Endodermal cell (in vitro differentiated cells): ENCODE measurements at places on chromosomes 16 and 17. TPM values are rescaled to one million over a fixed set of nuclear protein-coding genes. Genes with fewer than 3 reads are reported as not detected.
A peak's percentile ranks its signal among the peaks of the same experiment; 100 is the strongest.

- peaks cover 16% of the 10 kb centered on the region for H3K4me1 ChIP-seq
- no peaks in the 10 kb centered on the region for H3K36me3 ChIP-seq
- no peak overlapping the region for H3K4me3 ChIP-seq
- DNase-seq = no peak
- peaks cover 27% of the 10 kb centered on the region for H3K27me3 ChIP-seq
- no peak overlapping the region for H3K27ac ChIP-seq
These were observed 124.0 kb downstream of the DYNLRB2 start for GRCh38 chr16:80664786-80665185.

TEX14 gene
- total RNA-seq = 0.07 and 0.18 TPM in 2 replicates

- H3K36me3 ChIP-seq = peaks cover 88% of the 10 kb centered on the region
- H3K27ac ChIP-seq = peak overlapping the region; percentile 76
- H3K27me3 ChIP-seq = no peaks in the 10 kb centered on the region
- DNase-seq = peak; percentile 92
- peaks cover 28% of the 10 kb centered on the region for H3K4me1 ChIP-seq
These were observed 7.5 kb downstream of the NFE2L1 start for GRCh38 chr17:48055531-48056245.

GRCh38 chr16:80389338-80389737 is 151.5 kb upstream of the DYNLRB2 start:
- no peak for DNase-seq
- no peak overlapping the region for H3K27ac ChIP-seq
- peaks cover 4% of the 10 kb centered on the region for H3K27me3 ChIP-seq
- H3K4me1 ChIP-seq = no peaks in the 10 kb centered on the region

- no peak overlapping the region for H3K4me3 ChIP-seq
- DNase-seq = no peak
- H3K27me3 ChIP-seq = no peaks in the 10 kb centered on the region
- no peaks in the 10 kb centered on the region for H3K36me3 ChIP-seq
- no peak overlapping the region for H3K27ac ChIP-seq
These were observed 171.2 kb upstream of the XYLT1 start for GRCh38 chr16:17641990-17642389.

PRDM7 gene
- total RNA-seq = not detected in 2 replicates

DNA sequence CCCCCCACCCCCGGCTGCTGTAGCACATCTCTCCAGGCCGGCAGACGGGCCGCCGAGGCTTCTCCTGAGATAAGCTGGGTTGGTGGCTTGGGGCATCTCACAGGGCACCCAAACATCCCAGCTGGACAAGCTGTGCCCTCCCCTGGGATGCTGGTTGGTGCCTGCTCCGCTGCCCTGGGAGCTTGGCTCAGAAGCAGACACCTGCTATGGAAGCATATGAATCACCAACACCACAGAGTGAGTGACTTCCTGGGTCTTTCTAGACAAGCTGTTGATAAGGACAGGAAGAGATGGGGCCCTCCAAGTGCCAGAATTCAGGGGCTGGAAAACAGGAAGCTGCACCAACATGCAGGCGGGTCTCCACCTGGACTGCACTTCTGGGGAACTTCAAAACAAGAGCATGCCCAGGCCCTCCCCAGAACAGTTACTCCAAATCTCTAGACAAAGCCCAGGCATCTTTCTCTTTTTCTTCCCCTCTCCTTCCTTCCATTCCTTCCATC is 13.7 kb downstream of the C16orf95 start:
- H3K4me3 ChIP-seq = no peak overlapping the region
- H3K36me3 ChIP-seq = no peaks in the 10 kb centered on the region
- no peaks in the 10 kb centered on the region for H3K27me3 ChIP-seq
- no peaks in the 10 kb centered on the region for H3K4me1 ChIP-seq
- H3K27ac ChIP-seq = no peak overlapping the region
- DNase-seq = no peak

TOM1L1 gene
- 49.9 and 54.9 TPM in 2 replicates for total RNA-seq

DNA sequence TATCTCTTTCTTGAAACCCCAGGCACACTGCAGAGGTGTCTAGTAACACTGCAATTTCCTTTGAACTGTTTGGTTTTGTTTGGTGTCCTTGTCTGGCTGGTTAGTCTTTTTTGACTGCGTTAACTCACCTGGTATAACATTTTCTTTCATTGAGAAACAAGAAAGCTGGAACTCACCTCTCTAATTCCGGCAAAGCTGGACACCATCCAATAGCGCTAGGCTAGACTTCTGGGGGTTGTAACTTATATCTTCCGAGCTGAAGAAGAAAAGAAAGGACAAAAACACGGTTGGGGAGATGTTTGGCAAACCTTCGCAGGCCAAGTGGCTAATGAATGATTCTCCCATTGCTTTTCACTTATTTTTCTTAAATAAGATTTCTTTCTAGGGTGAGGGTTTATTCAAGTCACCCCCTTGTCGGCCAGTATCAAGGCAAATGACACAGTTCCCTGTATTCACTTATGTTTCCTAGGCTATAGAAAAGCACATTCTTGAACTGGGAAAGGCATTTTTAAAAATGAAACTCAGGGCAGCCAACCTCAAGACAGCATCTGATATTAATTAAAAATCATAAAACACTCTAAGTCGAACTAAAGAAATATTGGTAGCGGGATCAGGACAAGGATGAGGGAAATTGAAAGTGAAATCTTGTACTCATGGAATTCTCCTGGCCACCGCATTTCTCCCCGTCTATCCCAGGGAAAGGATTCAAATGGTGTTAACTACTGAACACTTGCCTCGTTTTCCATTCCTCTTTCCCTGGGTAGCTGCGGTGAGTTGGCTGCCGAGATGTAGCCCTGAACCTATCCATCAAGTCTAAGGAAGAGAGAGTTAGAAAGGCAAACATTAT is 95.9 kb upstream of the ZFHX3 start:
- no peaks in the 10 kb centered on the region for H3K27me3 ChIP-seq
- no peak overlapping the region for H3K27ac ChIP-seq
- no peak for DNase-seq
- H3K4me3 ChIP-seq = no peak overlapping the region

CNGB1 gene
- 0.60 to 1.5 TPM (median 0.73 TPM) in 3 replicates for total RNA-seq

- no peak overlapping the region for H3K4me3 ChIP-seq
- H3K4me1 ChIP-seq = no peaks in the 10 kb centered on the region
- no peak for DNase-seq
- H3K27me3 ChIP-seq = no peaks in the 10 kb centered on the region
These were observed 44.7 kb upstream of the HS3ST3A1 start for GRCh38 chr17:13646411-13646810.

DNA sequence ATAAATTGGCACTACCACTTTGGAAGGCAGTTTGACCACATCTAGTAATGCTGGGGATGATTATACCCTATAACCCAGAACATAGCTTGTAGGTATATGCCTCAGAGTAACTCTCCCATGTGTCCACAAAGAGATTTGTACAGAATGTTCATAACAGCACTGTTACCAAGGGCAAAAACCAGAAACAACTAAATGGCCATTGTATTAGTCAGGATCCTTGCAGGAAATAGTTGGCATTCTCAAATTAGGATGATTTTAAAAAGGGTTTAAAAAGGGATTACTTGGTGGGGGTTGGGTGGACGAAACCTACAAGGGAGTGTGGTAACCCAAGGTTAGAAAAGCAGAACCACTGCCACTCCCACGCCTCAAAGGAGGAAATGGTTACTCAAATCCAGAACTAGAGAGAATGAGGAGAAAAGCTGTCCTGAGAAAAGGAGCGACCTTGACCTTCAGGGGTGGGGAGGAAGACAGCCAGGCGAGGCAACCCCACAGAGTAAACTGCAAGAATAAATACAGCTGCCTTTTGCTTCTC is 2.1 kb downstream of the CPPED1 start:
- DNase-seq = no peak
- no peak overlapping the region for H3K27ac ChIP-seq
- H3K27me3 ChIP-seq = no peaks in the 10 kb centered on the region

CSH1 gene
- not detected in 3 replicates for total RNA-seq

NECAB2 gene
- total RNA-seq = 3.3 to 4.1 TPM (median 3.3 TPM) in 3 replicates

DNA sequence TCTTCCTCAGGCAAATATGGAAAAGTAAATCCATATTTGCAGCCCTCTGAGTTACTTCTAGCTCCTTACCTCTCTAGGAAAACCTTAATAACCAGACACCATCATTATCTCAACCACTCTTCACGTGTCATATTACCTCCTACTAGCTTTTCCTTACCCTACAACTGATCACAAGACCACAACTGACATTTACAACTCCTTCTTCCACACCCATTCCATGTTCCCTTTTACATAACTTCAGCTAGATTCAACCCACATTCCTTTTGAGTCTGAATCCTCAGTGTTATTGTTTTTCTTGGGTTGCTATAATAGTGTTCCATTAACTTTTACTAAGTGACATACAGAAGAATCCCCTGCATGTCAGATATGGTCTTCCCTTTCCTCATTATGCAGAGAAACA is 4.7 kb upstream of the OR1E2 start:
- H3K4me3 ChIP-seq = no peak overlapping the region
- no peak for DNase-seq
- H3K4me1 ChIP-seq = no peaks in the 10 kb centered on the region
- H3K27ac ChIP-seq = no peak overlapping the region
- no peaks in the 10 kb centered on the region for H3K36me3 ChIP-seq

DNA sequence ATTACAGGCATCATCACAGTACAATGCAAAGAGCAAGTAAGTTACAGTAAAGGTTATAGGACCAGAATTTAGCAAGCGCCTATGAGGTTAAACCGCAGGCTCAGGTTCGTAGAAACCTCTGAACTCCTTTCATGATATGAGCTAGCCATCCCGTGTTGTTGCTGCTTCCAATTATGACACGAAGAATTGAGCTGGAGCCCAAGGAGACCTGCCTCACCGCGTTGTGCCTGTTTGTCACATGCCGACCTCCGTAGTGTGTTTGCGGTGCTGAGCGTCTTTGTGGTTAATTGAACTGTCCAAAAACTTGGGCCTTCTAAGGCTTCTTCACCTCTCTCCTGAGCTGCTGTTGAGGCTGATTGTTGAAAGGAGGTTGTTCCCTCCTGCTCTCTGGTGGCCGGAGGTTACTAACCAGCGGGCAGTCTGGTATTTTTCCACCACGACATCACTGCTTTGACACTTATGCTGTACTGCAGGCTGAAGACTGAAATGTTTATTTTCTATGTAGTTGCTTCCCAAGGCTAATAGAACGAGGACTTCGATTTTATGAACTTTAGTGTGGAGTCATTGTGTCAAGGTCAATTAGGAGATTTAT is 67.5 kb downstream of the SEC14L1 start:
- H3K36me3 ChIP-seq = peaks cover 70% of the 10 kb centered on the region
- H3K4me1 ChIP-seq = no peaks in the 10 kb centered on the region
- no peak overlapping the region for H3K27ac ChIP-seq
- no peaks in the 10 kb centered on the region for H3K27me3 ChIP-seq
- H3K4me3 ChIP-seq = no peak overlapping the region

DNA sequence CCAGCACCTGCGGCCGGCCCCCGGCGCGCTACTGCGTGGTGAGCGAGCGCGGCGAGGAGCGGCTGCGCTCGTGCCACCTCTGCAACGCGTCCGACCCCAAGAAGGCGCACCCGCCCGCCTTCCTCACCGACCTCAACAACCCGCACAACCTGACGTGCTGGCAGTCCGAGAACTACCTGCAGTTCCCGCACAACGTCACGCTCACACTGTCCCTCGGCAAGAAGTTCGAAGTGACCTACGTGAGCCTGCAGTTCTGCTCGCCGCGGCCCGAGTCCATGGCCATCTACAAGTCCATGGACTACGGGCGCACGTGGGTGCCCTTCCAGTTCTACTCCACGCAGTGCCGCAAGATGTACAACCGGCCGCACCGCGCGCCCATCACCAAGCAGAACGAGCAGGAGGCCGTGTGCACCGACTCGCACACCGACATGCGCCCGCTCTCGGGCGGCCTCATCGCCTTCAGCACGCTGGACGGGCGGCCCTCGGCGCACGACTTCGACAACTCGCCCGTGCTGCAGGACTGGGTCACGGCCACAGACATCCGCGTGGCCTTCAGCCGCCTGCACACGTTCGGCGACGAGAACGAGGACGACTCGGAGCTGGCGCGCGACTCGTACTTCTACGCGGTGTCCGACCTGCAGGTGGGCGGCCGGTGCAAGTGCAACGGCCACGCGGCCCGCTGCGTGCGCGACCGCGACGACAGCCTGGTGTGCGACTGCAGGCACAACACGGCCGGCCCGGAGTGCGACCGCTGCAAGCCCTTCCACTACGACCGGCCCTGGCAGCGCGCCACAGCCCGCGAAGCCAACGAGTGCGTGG is 1.5 kb downstream of the NTN1 start:
- H3K36me3 ChIP-seq = peaks cover 7% of the 10 kb centered on the region
- peak; percentile 85 for DNase-seq
- no peak overlapping the region for H3K27ac ChIP-seq
- H3K4me3 ChIP-seq = peak overlapping the region; percentile 89

DNA sequence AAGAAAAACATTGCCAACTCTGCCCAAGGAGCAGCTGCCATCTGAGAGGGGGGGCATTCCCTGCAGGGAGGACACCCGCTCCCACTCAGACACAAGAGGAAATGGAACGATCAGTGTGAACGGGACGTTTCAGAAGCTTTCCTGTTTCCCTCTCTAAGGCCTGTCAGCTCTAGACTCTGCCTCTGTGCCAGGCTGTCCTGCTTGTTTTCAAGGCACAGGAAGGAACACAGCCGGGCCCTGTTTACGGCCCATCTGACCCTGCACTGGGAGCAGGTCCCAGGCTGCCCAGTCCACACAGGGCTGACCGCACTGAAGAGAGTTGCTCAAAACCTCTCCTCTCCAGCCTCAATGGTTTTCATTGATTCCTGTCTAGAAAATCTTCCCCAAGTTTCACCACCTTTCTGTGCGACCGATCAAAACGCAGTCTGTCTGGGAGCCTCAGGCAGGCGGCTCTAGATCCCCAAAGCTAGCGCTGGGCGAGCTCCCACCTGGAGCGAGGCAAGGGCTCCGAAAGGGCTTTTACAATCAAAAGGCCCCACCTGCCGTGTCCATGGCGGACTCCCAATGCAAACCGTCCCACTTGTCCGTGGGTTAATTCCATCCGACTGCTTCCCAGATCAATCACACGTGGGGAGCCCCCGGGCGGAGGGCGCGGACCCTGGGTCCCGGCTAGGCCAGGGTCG is 1.5 kb downstream of the PIEZO1 start:
- H3K36me3 ChIP-seq = no peaks in the 10 kb centered on the region
- no peak for DNase-seq
- H3K4me3 ChIP-seq = peak overlapping the region; percentile 80
- H3K27me3 ChIP-seq = no peaks in the 10 kb centered on the region
- H3K27ac ChIP-seq = no peak overlapping the region

- H3K4me1 ChIP-seq = no peaks in the 10 kb centered on the region
- DNase-seq = peak; percentile 95
- H3K27ac ChIP-seq = peak overlapping the region; percentile 84
- H3K27me3 ChIP-seq = no peaks in the 10 kb centered on the region
- H3K4me3 ChIP-seq = no peak overlapping the region
- peaks cover 88% of the 10 kb centered on the region for H3K36me3 ChIP-seq
These were observed 14.9 kb downstream of the ELAC2 start for GRCh38 chr17:13002761-13003453.

DNA sequence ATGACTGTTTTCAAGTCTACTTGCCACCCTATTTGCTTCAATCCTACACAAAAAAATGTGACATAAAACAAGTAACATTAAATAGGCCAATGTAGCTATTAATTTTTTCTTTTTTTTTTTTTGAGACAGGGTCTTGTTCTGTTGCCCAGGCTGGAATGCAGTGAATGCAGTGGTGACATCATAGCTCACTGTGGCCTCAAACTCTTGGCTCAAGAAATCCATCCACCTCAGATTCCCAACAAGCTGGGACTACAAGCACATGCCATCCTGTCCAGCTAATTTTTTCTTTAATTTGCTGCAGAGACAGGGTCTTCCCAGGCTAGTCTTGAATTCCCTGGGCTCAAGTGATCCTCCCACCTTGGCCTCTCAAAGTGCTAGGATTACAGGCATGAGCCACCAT is 29.4 kb downstream of the ANKFY1 start:
- no peaks in the 10 kb centered on the region for H3K4me1 ChIP-seq
- H3K36me3 ChIP-seq = peaks cover 90% of the 10 kb centered on the region
- no peak overlapping the region for H3K27ac ChIP-seq
- no peak for DNase-seq
- H3K4me3 ChIP-seq = no peak overlapping the region
- no peaks in the 10 kb centered on the region for H3K27me3 ChIP-seq
